ENCODE measurements at places on chromosomes 3 and 15.
A peak's percentile ranks its signal among the peaks of the same experiment; 100 is the strongest.

- DNase-seq, result peak; percentile 57
These were observed 107.4 kb downstream of the PEAK1 start for GRCh38 chr15:77312523-77312922.

GRCh38 chr3:196948442-196949284 lies 6.3 kb upstream of the NCBP2 start:
- DNase-seq, result no peak

DNA sequence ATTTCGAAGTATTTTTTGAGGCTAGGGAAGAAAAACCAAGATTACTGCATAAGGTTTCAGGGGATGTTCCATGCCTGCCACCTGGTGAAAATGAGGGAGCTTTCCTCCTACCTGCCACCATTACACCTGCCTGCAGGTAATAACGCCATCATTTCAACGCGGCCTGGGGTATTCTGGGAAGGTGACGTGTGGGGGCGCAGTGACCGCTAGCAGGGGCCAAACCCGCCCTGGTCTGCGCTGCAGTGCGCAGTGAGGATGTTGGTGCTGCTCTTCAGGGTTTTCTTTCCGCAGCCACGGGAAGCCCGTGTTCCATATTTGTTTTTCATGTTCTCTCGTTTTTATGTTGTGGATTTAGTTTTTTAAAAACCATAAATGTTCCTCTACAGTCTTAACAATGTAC lies 37.4 kb upstream of the SNRPN start:
- DNase-seq, result no peak

GRCh38 chr3:53773611-53774368 lies 72.4 kb downstream of the CHDH start:
- peak; percentile 77 for DNase-seq

- peak; percentile 8 for DNase-seq
These were observed 617.4 kb downstream of the CADM2 start for GRCh38 chr3:85576091-85576690.

DNA sequence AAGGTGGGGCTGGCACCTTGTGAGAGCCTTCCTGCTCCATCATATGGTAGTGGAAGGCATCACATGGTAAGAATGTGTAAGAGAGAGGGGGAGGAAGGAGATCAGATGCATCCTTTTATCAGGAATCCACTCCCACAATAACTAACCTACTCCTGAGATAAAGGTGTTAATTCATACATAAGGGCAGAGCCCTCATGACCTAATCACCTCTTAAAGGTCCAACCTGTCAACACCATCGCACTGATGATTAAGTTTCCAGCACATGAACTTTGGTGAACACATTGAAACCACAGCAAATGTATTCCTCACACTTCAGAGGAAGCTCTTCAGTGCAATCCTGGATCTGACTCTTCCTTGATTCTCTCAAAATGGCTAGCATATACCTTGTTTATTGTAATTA lies 55.4 kb downstream of the PLSCR2 start:
- DNase-seq, result no peak

DNA sequence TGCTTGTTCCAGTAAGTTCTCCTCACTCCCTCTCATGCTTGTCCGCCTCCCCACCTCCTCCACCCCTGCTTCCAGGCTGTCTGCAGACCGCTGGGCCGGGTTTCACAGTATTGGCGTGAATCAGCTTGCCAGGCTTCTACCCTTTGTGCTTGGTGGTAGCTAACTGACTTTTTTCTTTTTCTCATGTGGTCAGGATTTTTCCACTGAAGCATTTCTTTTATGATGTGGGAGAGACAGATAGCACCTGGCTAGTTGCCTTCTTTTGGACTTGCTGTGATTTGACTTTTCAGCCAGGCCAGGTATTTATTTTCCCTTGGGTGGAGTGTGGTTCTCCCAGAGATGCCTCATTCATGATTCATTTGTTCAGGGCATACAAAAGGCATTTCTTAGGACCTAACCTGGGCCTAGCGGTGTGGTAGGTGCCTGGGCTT lies 60.6 kb downstream of the ST6GAL1 start:
- no peak for DNase-seq

GRCh38 chr15:25883463-25884259 lies 20.5 kb upstream of the ATP10A start:
- DNase-seq, result peak; percentile 79

Measured in AG09319 (cell line).